ENCODE measurements at places on chromosomes 5 and 9.

DNA sequence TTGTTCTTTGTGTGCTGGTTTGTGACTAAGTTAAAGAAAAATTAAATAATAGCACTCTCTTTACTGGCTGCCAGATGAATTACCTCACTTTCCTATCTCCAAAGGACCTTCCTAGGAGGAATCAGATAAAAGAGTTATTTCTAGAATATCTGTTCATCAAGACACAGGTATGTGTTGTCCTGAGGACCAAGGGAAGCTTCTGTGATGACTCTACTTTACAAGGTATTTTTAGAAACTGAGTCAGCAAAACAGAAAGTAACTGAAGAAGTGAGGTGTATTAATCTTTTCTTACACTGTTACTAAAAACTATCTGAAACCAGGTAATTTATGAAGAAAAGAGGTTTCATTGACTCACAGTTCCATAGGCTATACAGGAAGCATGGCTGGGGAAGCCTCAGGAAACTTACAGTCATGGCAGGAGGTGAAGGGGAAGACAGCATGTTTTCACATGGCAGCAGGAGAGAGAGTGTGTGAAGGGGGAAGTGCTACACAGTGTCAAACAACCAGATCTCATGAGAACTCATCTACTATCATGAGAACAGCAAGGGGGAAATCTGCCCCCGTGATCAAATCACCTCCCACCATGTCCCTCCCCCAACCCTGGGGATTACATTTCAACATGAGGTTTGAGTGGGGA is 189.2 kb upstream of the DMAC1 start:
- DNase-seq, result no peak

DNA sequence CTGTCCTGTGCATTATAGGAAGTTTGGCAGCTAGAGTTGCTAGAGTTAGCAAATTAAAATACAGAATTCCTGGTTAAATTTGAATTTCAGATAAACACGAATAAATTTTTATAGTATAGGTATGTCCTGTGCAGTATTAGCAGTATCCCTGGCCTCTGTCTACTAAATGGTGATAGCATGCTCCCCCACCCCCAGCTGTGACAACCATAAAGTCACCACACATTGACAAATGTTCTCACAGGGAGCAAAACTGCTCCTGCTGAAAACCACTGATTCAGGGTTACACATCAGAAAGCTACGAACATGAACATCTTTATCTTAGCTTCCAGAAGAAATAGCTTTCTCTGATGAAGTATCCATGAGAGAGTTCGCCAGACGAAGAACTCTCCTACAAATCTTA is 91.8 kb upstream of the CCDC112 start:
- no peak for DNase-seq

GRCh38 chr9:134814598-134815215 is 65.9 kb upstream of the FCN2 start:
- DNase-seq, result no peak

DNA sequence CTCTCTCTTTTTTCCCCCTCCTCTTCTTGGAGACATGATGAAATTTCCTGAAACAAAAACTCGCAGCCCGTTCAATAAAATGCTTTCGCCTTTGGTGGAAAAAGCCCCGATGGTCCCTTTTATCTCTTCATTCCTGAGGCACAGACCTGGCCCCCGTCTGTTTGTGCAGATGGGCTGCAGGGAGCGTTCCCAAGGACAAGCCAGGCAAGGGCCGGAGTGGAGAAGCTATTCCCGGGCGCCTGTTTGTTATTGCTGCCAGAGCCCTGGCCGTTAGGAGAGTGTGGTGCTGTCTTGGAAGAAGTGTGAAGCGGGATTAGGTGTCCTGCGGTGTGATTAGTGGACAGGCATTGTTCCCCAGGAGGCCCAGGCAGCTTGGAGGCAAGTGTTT is 71.9 kb downstream of the SMIM23 start:
- no peak for DNase-seq

- DNase-seq, result no peak
Observed at GRCh38 chr5:1808439-1808838, 7.2 kb downstream of the NDUFS6 start.

- DNase-seq, result no peak
Observed at GRCh38 chr5:171984748-171985419, 21.6 kb downstream of the FBXW11 start.

- no peak for DNase-seq
Observed at GRCh38 chr5:154478224-154478565, at the start of gene HAND1. Gene HAND1, minus strand, starts transcription at chr5:154478227. Its CDS starts 219 bp downstream, at chr5:154478008.

DNA sequence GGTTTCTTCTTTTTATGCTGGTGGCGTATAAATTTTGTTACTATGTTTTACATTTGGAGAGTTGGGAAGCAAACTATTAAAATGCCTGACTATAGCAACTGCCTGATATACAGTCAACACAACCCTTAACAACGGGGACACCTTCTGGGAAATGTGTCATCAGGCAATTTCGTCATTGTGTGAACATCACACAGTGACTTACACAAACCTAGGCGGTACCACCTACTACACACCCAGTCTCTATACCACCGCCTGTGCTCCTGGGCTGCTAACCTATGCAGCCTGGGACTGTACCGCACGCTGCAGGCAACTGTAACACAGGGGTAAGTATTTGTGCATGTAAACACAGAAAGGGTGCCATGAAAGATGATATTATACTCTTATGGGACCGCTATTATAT is 1.3 kb upstream of the CDHR2 start:
- no peak for DNase-seq

DNA sequence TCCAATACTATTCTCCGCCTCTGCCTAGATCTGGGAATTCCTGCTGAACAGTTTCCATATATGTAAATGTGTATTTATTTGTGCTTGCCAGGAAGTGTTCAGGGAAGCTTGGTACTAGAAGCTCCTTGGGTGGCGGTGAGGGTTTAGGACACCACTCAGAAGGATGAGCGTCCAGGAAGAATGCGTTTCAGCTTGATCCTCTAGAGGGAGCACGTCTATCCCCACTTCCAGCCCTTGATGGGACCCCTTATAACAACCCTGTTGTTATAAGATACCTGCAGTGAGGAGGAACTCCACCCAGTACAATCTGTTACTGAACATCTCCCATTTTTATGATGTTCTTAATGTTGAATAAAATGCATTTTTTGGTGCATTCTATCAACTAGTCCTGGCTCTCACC is 88.9 kb downstream of the CYFIP2 start:
- no peak for DNase-seq

GRCh38 chr5:177494346-177495195 is 2.8 kb downstream of the PDLIM7 start:
- no peak for DNase-seq

- no peak for DNase-seq
Observed at GRCh38 chr9:78132701-78133058, 101.1 kb upstream of the GNAQ start.

DNA sequence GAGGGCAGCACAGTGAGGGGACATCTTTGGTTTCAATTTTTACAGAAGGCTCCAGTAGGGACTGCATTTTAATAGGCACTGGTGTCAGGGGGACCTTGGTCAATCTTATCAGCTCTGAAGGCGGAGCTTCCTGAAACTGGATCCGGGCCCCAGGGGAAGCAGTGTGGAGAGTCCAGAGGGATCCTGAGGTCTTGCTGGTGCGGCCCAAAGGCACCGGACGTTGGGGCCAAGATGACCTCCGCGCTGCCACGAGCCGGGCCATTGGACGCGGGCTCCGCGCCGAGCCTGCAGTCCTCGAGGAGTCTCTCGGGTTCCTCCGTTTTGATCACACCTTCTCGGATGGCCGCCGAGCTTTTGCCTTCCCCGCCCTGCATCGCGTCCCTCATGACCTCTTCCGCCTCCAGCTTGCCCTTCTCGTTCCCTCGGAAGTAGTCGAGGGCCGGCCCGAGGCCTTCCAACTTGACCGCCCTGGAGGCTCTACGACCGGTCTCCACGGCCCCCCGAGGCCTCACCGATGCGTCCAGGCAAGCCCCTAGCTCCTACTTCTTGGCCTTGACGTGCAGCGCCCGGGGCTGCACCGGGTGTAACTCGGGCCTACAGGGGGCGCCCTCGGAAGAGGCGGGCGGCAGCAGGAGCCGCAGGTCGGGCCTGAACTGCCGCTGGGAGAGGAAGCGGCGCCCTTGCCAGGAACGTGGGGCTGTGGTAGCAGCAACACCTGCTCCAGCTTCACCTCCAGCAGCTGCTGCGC is 18.8 kb downstream of the C5orf52 start:
- no peak for DNase-seq

DNA sequence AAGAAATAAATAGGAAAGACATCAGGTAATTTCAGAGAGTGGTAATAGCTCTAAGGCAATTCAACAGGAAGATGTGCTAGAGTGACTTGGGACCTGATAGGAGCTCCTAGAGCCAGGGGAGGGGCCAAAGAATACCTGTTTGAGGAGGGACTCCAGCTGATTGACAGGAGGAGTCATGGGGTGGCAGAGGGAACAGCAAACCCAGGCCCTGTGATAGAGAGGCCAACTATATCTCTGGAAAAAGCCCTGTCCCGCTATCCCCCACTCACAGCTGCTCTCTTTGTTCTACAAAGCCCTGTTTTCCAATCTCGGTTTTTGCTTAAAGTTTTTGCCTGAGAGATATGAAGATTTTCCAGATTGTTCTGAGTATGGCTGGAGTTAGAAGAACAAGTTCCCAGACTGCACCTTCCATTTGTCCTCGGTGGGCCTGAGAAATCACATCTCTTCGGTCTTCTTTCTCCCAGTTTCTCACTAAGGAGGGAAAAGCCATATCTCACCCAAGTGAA is 9.0 kb upstream of the NSD1 start:
- DNase-seq, result no peak

DNA sequence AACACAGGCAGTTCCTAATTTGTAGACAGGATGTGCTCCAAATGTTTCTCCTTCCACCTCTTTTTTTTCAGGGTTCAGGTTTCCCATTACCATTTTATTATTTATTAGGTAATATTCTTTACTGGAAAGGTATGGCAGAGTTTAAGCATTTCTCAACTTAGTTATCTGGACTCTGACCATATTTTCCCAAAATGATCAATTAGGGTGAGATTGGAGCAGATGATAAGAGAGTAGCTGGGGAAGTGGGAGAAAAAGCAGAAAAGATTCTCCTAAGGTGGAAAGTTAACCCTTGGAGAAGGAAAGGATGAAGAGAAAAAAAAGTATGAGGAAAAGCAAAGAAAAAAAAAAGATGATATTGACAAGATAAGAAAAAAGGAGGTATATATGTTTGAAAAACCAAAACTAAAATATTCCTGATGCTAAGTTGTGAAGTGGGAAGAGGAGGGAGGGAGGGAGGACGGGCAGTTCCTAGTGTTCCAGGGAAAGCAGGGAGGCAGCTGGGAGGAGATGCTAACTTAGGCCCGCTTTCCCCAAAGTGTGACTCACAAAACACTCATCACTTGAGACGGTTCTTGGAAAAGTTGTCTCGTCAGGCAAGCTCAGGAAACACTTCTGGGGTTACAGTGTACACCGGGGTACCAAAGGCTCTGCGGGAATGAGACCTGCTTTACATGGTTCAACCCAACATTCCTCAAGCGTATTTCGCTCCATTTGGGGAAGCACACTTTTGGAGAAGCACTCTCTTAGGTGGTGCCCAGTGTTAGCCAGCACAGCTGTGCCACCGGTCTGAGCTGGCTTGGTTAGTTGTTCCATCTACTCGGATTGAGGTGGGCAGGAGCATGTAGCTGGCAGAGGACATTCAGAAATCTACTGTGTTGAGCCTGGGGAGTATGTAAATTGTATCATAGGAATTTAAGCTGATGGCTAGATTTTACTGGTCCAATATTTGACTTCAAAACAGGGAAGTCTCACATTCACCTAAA is 35.1 kb downstream of the B4GALT1 start:
- DNase-seq, result no peak

- DNase-seq, result no peak
Observed at GRCh38 chr9:87420884-87421283, 76.8 kb upstream of the DAPK1 start.

- DNase-seq, result no peak
Observed at GRCh38 chr9:77829420-77829819, 181.3 kb upstream of the GNA14 start.

- DNase-seq, result no peak
Observed at GRCh38 chr5:127170918-127171600, 97.8 kb upstream of the C5orf63 start.

GRCh38 chr5:143010351-143010750 is 240.2 kb downstream of the ARHGAP26 start:
- DNase-seq, result no peak

- DNase-seq, result no peak
Observed at GRCh38 chr5:180366326-180366725, 13.2 kb upstream of the GFPT2 start.

GRCh38 chr5:84436866-84437265 is 52.2 kb upstream of the EDIL3 start:
- no peak for DNase-seq

GRCh38 chr5:1793301-1793740 is 6.3 kb downstream of the MRPL36 start:
- no peak for DNase-seq

GRCh38 chr9:85527331-85528020 is 214.3 kb downstream of the AGTPBP1 start:
- no peak for DNase-seq

GRCh38 chr9:17088566-17088965 is 46.3 kb upstream of the CNTLN start:
- DNase-seq, result no peak

DNA sequence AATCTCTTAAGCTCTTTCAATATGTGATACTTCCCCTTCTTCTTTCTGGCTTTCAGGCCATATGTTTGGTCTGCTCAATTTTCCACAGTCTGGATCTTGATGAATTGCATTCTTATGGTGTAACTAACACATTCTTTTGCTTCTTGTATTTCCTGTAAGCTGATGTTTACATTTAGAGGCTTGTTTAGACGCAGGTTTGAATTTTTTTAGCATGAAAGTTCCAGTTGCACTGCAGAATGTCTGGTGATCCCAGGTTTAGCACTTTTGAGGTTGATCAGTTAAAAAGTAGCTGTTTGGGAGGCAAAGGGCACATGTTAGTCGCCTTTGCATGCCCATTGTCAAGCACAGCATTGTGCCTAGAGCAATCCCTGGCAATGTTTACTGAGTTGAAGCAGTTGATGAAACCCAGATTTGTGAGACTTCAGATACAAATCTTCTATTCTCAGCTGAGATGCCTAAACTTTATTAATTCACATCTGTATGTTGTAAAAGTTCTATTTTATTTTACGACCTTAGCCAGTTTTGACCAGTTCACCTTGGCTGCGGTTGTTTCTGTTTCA is 59.6 kb upstream of the SPATA31C2 start:
- no peak for DNase-seq

GRCh38 chr9:136149337-136149736 is 30.7 kb upstream of the TMEM250 start:
- no peak for DNase-seq

DNA sequence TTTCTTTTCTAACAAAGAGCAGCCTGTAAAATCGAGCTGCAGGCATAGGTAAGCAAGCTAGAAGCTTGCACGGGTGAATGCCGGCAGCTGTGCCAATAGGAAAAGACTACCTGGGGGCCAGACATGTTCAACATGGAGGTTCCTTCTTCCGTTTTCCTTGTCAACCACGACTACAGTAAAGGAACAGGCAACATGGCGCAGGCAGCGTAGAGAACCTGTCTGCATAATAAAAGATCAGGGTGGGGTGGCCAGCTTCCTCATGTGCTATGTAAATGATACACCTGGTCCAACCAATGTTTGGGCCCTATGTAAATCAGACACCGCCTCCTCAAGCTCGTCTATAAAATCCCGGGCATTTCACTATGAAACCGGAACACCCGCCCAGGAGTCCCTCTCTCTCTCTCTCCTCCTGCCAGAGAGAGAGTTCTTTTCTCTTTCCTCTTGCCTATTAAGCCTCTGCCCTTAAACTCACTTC is 103.8 kb upstream of the LIFR start:
- DNase-seq, result no peak

Data from esophagus squamous epithelium (tissue), 5 donors.